Naive thymus-derived CD8-positive, alpha-beta T cell (primary cell): ENCODE measurements at places on chromosomes 16 and 17.

GRCh38 chr16:928526-928925 lies 42.3 kb downstream of the LMF1 start:
- no peak for DNase-seq

DNA sequence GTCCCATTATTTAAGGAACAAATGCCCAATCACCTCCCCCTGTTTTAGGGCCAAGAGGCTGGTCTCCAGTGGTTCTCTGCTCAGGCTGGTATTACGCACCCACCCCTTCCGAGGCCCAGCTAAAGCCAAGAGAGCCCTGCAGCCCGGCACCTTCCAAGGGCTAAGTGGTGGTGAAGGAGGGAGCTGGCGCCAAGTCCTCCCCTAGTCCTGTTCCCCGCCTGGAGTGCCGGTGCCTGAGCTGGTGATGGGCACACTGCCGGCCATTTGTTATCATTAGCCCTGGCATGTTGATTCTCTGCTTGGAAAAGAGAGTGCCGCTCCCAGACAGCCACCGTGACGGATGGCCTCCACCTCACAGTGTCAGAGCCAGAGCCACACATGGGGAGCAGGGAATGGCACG lies 31.9 kb downstream of the GRIN2C start:
- no peak for DNase-seq

GRCh38 chr17:13593021-13593751 lies 8.5 kb downstream of the HS3ST3A1 start:
- no peak for DNase-seq

- DNase-seq = no peak
Observed at GRCh38 chr16:8237452-8237851, 352.9 kb downstream of the TMEM114 start.

- DNase-seq = no peak
Observed at GRCh38 chr17:28475151-28475900, 1.9 kb downstream of the SLC13A2 start.
